Substantia nigra (tissue), 51 donors: ENCODE measurements at places on chromosomes 3 and 15.

- DNase-seq = no peak
Observed at GRCh38 chr3:157127831-157128767, 31.8 kb downstream of the CCNL1 start.

- no peak for DNase-seq
Observed at GRCh38 chr3:135068011-135068410, 273.0 kb downstream of the EPHB1 start.

- DNase-seq = no peak
Observed at GRCh38 chr3:126834596-126835471, 130.8 kb downstream of the CHCHD6 start.

DNA sequence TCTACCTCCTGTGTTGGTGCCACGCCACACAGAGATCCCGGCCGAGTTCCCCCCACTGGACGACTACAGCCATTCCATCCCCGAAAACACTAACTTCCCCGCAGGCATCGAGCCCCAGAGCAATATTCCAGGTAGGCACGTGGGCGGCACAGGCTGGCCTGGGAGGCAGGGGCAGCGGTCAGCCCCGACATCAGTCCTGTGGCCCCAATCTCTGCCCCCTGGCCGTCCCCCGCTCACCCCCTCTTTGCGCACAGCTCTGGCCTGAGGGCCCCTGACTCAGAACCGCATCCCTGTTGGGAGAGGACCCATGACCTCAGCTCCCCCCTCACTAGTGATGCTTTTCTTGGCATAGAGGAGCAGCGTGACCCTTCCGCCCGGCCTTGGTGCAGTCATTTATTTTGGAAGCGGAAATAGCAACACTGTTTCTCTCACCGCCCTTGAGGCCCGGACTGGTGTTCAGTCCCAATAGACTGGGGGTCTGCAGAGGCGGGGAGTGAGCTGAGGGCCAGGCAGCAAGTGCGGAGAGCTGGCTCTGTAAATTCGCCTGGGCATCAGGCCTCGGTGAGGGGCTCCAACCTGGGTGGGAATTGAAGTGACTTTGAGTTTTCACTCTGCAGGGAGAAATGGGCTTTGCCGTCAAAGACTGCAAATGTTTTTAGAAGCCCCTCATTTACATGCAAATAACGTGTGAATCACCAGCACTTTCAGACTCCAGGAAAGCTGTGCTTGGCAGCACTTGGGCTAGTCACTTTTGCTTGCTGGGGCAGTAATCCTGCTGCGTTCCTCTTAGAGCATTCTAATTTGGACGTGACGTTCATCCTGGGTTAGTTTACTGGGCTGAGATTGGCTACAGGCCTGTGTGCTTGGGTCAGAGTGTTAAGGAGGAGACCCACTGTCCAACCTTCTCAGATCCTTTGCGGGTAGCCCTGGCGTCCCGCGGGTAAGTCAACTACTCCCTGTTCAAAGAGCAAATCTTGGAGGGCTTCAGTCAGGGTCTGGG is 88.9 kb downstream of the AAGAB start:
- peak; percentile 32 for DNase-seq

DNA sequence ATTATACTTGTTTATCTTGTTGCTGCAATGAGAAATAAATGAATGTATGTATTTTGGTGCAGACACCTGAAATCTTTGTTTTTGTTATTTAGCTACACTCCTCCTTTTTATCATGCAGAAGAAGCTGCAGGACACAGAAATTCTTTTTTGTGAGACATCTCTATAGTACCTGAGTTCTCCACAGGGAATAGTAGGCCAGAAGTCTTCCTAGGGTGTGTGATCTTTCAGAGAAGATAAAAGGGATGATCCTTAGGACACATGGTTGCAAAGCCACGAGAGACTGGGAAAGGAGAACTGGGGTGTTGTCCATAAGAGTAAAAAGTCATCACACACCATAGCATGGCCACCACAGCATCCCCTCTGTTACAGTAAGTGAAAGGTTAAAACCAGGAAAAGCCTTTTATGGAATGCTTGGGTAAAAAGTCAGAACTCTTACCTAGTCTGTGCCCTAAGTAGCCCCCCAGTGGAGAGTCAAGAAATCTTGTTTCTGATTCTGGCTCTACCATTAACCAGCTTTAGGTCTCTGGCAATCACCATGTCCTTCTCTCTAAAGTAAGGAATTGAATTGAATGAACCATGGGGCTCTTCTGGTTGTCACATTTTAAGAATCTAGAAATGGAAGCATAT is 31.9 kb upstream of the ADGRG7 start:
- DNase-seq = no peak

DNA sequence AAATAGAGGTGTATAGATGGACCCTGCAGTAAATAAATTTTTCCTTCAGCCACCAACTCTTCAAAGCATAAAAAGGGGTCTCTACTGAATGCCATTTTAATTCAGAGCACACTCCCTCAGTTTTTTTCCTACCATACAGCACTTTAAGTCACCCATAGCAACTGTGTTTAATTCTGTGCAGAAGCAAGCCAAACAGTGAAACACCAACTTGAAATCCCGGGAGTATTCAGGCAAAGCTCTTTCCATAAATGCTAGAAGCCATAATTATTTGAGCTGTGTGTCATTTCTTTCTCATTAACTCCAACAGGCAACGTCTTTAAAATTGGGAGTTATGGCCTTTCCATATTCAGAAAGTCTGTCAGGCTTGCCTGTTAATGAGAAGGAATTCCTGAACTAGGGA is 562.1 kb downstream of the GRM7 start:
- DNase-seq = no peak

DNA sequence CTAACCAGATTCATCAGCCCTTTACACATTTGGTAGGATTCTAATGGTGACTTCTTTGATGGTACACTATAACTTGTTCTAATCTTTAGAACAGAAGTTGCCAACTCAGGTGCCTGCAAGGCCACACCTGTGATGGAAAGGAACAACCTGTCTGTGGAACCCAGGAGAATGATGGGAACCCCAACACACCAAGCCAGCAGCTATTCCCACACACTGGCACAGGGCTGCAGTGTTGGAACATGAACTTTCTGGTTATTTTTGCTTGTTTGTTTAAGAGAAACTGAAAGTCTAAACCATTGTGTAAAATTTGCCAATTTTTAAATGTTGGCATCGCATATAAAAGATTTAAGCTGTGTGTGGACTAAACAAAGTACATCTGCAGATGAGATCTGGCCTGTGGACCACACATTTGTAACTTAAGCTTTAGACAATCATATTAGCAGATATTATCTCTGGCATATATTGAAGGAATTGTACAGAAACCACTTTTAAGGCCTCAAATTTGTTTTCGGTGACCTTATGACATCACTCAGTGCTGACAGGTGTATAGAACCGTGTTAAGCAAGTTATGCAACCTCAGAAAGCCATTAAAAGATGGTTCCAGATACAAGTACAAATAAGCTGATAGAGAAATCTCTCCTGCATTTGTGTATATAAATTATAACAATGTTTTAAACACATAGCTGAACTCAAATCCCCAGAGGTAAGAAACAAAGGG is 242.9 kb downstream of the SLC9A9 start:
- DNase-seq = no peak

DNA sequence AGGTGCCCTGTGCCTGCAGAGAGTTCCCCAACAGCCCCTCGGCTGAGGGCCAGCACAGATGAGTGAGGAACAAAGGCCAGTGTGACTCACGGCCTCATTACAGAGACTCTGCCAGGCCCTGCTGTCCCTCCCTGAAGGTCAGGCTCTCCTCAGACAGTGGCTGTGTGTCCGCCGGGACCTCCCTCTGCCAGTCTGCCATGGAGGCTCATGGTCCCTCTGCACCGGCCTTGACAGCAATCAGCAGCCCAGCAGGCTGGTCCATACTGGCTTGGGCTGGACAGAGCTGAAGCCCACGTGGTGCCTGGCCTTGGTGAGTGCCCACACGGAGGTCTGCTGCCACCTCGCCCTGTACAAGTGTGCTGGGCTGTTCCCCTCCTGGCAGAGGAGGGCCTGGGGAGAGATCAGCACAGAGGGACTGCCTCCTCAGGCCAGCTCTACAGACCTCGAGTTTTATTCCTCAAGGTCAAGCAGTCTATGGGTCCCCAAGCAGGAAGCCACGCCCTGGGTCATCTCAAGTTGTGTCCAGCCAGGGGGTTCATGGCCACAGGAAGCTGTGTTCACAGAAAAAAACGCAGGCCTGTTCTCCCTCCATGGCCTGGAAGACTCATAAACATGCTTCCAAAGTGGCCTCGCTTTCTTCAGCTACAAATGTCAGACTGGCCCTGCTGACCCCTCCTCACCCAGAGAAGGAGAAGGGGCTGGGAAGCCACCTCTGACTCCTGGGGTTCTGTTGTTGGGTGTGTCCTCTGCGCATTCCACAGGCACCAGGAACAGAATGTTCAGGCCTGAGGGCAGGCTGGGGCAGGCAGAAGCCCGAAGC is 27.0 kb downstream of the SLC41A3 start:
- peak; percentile 72 for DNase-seq

GRCh38 chr3:64086479-64087252 is 63.4 kb upstream of the PSMD6 start:
- DNase-seq = no peak

- DNase-seq = no peak
Observed at GRCh38 chr15:78454992-78455391, 17.0 kb downstream of the IREB2 start.

GRCh38 chr15:74868059-74868458 is 5.1 kb downstream of the SCAMP2 start:
- no peak for DNase-seq

DNA sequence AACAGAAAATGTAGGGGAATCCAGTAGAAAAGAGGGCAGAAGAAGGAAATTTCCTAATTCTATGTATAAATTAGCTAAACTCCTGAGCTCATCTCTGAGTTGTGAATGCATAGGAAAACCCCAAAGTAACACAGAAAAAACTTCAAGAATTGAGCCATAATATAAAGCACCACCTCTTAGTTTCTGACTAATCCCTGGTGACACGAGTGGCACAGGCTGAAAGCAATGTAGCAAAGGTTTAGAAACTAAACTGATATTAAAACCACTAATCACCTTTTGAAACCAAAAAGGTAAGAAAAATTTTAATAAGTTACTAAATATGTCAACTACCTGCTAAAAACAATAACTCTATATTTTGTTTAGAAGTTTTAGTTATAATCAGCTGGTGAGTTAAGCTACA is 255.6 kb upstream of the NECTIN3 start:
- no peak for DNase-seq

DNA sequence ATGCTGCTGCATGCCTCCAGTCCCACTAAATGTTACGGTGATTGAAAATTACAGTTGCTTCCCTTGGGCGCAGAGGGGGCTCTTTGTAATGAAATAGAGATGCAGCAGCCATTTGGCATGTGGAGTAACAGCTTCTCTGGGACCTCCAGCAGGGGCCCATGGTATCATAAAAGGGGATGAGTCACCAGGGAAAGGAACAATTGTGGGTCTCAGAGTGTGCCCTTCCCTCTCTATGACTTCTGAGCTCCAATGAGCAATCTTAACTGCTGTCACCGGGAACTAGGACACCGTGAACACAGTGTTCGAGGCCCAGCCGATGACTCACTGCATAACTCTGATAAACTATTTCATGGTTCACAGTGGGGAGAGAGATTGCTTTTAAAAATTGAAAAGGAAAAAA is 164.8 kb upstream of the NUDT16 start:
- no peak for DNase-seq

GRCh38 chr15:99921101-99921500 is 187.9 kb upstream of the LYSMD4 start:
- no peak for DNase-seq

DNA sequence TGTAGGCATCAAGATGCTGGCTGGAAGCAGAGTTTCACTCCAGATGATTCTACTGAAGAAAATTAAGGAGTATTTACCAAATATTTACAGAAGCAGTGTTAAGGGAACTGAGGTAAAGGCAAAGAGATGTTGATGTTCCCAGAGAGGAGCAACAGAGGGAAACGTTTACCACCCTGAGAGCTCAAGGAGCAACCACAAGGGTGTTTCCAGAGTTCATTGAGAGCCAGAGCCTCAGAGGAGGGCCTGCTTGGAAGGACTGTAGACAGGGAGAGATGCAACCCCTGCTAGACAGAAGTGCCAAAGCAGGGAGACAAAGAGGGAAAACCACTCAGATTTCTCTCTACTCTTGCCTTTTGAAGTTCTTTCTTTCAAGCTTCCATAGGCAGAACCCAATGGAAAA is 474.5 kb downstream of the RBMS3 start:
- DNase-seq = no peak

GRCh38 chr15:70243686-70244540 is 146.2 kb upstream of the TLE3 start:
- no peak for DNase-seq

- DNase-seq = no peak
Observed at GRCh38 chr3:28978092-28978491, 302.8 kb upstream of the RBMS3 start.

- DNase-seq = peak; percentile 65
Observed at GRCh38 chr3:55624238-55624637, 137.1 kb upstream of the WNT5A start.

DNA sequence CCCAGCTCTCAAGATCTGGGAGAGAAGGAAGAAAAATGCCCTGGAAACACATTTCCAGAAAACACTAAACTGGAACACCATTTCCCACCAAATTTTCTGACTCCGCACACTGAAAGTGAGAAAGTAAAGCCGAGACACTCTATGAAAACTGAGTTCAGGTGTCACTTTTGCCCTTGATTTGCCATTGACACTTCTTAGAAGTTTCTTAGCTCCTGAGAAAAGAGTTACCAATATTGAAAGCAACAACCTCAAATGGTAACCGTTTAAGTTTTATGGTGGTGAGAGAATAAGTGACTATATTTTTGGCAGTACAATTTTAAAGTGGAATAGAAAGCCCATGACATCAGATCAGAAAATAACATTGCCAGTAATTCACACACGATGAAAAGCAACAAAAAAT is 39.0 kb downstream of the CD86 start:
- DNase-seq = no peak

GRCh38 chr3:35651851-35652250 is 12.5 kb downstream of the ARPP21 start:
- no peak for DNase-seq

- no peak for DNase-seq
Observed at GRCh38 chr15:22808761-22809280, 22.4 kb downstream of the NIPA1 start.

DNA sequence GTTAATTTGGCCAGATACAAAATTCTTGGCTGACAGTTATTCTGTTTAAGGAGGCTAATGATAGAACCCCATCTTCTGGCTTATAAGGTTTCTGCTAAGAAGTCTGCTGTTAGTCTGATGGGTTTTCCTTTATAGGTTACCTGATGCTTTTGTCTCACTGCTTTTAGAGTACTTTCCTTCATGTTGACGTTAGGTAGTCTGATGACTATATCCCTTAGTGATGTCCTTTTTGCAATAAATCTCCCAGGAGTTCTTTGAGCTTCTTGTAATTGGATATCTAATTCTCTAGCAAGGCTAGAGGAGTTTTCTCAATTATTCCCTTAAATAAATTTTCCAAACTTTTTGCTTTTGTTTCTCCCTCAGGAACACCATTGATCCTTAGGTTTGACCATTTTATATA is 114.1 kb upstream of the CDIN1 start:
- no peak for DNase-seq

GRCh38 chr15:40435023-40435709 is 5.6 kb upstream of the BAHD1 start:
- DNase-seq = no peak

- DNase-seq = no peak
Observed at GRCh38 chr15:78051596-78051995, 25.9 kb downstream of the TBC1D2B start.
